Suppressor macrophage (primary cell): ENCODE measurements at places on chromosomes 6 and 20.

DNA sequence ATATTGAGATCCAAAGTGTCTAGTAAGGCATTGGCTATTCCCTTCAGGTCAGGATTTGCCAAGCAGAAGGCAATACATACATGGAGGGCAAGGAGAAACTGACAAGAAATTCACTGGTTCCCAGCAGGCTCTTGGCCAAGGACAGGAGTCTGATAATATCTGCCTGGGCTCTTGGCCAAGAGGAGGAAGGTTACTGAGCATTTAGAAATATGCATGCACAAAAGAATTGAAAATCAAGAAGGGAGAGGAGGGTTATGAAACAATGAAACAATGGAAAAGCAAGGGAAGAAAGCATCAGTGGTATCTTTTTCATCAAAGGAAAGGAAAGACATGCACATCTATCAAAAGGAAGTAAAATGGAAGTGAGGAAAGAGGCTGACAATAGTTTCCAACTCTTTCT lies 42.4 kb downstream of the ARHGAP18 start:
- no peak for DNase-seq

DNA sequence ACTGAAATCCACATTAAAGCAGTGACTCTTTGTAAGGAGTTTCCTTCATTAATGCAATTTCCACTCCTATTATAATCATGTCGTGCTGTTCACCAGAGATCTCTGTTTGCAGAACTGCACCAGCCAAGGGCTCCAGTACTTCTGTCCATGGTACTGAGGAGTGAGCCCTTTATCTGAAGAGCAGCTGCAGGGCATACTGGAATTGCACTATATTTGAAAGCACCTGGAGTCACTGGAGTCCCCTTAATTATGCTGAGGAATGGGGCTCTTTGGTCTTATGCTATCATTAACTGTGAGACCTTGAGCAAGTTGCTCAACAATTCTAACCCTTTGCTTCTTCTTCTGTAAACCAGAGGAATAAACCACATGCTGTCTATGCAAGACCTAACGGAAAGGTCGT lies 61.7 kb upstream of the NUP153 start:
- DNase-seq = no peak

- DNase-seq = no peak
These were observed 166.4 kb downstream of the CD24 start for GRCh38 chr6:106807947-106808611.

- no peak for DNase-seq
These were observed 64.3 kb downstream of the IRF4 start for GRCh38 chr6:455835-456234.

DNA sequence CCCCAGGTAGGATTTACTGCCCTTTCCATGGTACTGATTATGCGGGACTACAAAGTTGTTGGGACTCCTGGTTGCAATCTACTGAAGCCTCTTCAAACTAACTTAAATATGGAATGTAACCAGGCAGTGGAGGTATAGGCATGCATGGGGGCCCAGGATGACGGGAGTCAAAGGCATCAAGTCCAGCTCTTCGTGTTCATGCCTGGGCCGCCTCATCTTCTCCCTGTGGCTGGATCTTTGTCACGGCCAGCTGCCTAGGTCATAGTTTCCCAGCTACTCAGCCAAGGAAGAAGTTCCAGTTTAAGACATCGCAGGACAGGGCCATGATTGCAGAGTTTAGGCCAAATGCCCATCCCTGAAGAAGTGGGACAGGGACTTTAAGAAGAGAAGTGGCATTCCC lies 20.5 kb downstream of the LYRM2 start:
- no peak for DNase-seq

GRCh38 chr6:62298745-62299392 lies 12.8 kb upstream of the KHDRBS2 start:
- peak; percentile 5 for DNase-seq

- no peak for DNase-seq
These were observed 30.9 kb upstream of the ASXL1 start for GRCh38 chr20:32327087-32327681.

GRCh38 chr20:37991157-37991866 lies 41.9 kb downstream of the TTI1 start:
- no peak for DNase-seq

DNA sequence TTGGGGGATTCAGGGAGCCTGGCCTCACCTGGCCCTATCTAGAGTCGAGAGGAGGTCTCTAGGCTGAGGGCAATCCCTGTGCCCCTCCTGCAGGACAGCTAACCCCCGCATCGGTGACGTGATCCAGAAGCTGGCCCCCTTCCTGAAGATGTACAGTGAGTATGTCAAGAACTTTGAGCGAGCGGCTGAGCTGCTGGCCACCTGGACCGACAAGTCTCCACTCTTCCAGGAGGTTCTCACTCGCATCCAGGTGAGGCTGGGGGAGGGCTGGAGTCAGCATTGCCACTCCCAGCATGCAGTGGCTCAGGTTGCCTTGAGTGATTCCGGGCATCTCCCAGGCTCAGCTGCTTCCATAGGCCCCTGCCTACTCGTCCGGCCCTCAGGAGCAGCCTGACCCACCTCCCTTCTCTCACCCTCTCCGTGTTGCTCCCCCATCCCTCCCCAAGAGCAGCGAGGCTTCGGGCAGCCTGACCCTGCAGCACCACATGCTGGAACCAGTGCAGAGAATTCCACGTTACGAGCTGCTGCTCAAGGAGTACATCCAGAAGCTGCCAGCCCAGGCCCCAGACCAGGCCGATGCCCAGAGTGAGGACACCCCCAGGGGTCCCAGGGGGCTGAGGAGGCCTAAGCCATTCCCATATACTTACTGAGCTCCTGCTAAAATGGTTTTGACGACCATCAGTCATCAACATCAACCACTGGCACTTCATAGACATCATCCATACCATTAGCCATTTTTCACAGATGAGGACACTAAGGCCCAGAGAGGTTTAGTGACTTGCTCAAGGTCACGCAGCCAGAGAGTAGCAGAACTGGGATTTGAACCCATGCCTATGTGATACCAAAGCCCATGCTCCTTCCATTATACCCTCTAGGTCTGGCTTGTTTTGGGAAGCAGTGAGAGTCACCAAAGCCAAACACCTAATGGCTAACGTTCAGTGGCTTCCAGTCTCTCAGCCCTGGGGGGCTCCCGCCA lies 8.3 kb downstream of the FGD2 start:
- DNase-seq = no peak
